Hematopoietic multipotent progenitor cell treated with erythropoietin and hydrocortisone succinate and interleukin-3 and kit ligand, for 17 days (in vitro differentiated cells): ENCODE measurements at places on chromosomes 7 and 10.

- DNase-seq, result no peak
These were observed 207.2 kb downstream of the PARD3 start for GRCh38 chr10:34607894-34608293.

DNA sequence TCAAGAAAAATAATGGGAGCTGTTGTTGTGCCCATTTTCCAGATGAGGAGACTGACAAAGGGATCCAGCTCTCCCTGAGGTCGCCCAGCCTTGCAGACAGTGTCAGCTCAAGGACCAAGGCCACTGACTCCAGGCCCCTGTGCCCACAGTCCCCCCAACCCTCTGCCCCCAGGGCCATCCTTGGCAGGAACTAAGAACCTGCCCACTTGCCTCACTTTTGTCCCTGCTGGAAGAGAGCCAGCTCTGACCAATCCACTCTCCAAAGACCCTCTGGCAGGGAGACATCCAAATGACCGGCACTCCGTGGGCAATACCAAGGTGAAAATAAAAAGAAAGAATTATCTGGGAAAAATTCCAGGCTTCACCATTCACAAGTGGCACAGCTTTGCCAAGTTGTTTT, 101.3 kb downstream of the TCERG1L start:
- DNase-seq, result no peak

- DNase-seq, result no peak
These were observed 103.7 kb upstream of the ZMIZ1 start for GRCh38 chr10:78964952-78965633.

DNA sequence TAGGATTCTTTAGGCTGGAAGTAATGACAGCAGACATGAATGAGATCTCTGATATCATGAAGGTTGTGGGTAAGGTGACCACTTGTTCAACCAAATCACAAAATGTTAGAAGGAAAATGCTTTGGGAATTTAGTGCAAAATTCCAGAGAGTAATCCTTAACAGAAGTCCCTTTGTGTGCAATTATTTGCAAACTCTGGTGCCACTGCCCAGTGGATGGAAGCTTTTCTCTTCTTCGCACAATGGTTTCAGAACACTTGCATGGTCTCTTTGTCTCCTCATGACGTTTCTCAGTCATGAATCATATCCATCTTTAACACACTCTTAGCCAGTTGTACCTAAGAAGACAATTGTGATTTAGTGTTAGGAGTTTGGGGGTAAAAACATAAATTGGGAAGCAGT, 570.4 kb upstream of the ANKRD30A start:
- no peak for DNase-seq

GRCh38 chr10:73859784-73860491, 14.4 kb downstream of the CAMK2G start:
- no peak for DNase-seq

DNA sequence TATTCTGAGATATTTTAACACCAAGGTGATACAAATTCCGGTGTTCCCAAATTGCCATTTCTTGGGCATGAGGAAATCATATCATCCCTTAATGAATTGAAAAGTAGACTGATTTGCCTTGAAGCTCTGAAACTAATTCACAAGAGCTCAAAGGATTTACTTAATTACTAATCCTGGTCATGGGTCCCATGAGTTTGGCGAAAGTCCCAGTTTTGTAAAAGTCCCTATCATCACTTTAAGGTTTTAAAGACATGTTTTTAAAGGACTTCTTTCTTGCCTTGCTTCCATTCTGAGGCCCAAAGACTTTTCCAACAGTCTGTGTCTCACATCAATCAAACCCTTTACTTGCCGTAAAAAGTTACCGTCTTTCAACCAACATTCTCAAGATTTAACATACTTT, 377.9 kb downstream of the DNAJB9 start:
- DNase-seq, result no peak

- no peak for DNase-seq
These were observed 170.1 kb downstream of the ARHGAP12 start for GRCh38 chr10:31758495-31758894.

GRCh38 chr7:44580945-44581878, 819 bp downstream of the TMED4 start:
- no peak for DNase-seq

- DNase-seq, result no peak
These were observed 72.8 kb downstream of the CFTR start for GRCh38 chr7:117552660-117553059.

DNA sequence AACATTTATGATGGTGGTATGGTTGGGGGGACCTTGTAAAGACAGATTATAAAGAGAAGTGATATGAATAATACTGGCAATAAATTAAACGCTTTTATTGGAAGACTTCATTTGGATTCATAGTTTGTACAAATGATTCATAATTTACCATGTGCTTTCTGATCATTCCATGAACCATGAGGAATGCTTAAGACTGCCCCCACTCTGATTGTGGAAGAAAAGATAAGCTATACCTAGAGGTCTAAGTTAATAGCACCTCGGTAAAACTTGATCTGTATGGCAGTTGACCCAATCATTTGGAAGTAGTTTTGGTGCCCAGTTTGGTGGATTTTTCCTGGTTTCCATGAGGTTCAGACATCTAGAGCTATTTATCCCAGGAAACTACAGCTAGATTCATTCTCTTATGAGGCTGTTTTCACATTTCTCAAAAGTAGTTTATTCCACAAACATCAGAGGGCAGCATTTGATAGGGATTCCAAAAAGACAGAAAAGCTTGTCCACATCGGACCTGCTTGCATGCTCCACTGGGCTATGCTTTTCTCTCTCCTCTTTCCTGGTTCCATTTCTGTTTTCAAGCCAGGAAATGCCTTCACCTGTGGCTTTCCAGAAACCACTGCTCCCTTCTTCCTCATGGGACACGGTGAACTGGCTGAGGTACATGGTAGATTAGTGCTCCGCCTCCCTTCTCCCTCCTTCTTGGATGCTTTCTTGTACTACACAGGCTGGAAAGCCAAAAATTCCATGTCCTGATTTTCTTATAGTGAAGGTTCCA, 29.2 kb downstream of the TFAM start:
- DNase-seq, result no peak

GRCh38 chr10:80526218-80526617, 11.5 kb upstream of the SH2D4B start:
- DNase-seq, result no peak

- no peak for DNase-seq
These were observed 166.7 kb upstream of the PRKCQ start for GRCh38 chr10:6746782-6747181.

DNA sequence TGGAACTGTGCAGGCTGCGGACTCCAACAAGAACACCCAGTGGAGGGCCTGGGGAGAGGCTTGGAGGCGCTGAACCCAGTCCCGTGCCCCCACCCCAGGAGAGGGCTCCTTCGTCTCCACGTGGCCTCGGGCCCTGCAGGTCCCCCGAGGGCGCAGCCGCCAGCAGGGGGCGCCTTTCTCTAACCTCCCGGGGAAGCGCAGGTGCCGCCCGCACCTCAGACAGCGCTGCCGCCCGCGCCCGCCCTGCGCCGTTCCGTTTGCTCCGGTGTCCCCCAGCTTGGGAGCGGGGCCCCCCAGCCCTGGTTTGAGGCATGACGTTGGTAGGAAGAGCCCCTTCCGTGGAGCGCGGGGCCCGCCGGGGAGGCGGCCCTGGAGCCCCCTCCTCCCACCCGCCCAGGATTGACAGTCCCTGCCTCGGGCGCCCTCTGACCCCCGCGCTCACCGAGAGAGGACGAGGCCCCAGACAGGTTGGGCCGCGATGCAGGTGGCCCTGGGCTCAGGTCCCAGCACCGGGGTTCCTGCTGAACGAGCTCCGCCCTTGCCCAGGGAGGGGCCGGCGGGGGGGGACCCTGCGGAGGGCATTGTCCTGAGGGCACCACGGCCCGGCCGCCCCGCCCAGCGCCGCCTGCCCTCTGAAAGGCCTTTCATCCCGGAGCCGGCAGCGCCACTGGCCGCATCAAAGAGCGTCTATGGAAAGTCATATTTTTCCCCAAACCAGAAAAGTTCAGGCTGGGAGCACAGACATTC, 42.8 kb downstream of the FOXL3 start:
- no peak for DNase-seq
